Globus pallidus (tissue), 1 donor: ENCODE measurements at places on chromosomes 6 and 20.

GRCh38 chr20:13494019-13494418 lies 144.7 kb downstream of the TASP1 start:
- DNase-seq = no peak

- no peak for DNase-seq
Observed at GRCh38 chr20:14997791-14998190, 660.4 kb upstream of the FLRT3 start.

DNA sequence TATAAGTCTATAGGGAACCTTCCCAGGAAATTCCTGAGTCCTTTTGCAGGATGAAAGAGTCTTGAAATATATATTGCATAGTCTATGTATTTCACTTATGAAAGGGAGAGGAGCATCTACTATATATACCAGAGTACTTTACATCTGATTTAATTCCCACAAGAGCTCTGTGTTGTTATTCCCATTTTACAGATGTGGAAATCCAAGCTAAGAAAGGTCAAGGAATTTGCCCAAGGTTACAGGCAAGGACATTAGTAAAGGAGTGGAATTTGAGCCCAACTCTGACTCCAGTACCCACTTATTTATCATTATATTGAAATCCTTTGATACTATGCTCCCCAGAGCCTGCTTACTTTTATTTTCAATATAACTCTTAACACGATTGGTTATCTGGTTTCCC lies 2.6 kb downstream of the SESN1 start:
- DNase-seq = no peak

DNA sequence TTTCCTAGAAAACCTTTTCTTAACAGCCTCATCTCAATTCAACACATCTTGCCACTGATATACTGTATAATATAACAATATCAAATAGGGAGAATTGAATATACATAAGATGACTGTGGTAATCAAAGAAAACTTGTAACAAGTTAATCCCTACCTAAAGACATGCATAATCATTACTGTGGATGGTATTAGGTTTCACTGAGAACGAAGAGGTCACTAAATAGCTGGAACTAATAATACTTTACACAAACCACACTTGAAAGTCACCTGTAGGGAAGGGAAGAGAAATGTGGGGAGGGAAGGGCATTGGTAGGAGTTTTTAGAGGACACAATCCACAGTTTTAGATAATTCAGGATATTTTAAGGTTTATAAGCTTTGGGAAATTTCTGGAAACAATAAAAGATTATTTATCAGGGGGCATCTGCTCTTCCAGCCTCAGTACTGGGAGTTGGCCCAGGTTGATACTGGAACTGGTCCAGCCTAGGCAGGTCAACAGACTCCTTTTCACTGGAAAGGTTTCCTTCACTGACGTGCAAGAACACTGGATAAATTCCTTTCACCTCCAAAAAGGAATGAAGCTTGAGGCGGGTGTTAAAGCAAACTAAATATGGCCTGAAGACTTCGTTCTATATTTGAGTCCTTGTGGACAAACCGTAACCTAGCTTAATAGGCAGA lies 44.0 kb downstream of the MAP7 start:
- no peak for DNase-seq

- no peak for DNase-seq
Observed at GRCh38 chr6:130895516-130895915, 68.3 kb downstream of the SMLR1 start.

- no peak for DNase-seq
Observed at GRCh38 chr6:22036275-22036674, 260.6 kb downstream of the PRL start.

- no peak for DNase-seq
Observed at GRCh38 chr6:105495515-105495914, 92.6 kb upstream of the PREP start.

DNA sequence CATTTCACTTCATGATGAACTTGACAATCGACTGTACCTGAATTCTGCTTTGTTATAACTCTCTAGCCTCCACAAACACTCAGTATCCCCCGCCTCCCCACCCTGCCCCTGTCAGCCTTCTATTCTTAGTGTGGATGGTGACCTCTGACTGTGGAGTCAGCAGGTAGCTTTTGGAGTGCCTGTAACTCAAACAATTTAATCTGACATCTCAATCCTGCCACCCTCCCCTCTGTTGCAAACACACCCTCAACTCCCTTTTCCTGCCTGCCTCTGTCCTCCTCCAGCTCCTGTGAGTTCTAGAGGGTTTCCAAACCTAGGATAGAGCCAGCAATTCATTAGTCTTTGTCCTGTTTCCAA lies 20.3 kb downstream of the DAAM2 start:
- DNase-seq = no peak

DNA sequence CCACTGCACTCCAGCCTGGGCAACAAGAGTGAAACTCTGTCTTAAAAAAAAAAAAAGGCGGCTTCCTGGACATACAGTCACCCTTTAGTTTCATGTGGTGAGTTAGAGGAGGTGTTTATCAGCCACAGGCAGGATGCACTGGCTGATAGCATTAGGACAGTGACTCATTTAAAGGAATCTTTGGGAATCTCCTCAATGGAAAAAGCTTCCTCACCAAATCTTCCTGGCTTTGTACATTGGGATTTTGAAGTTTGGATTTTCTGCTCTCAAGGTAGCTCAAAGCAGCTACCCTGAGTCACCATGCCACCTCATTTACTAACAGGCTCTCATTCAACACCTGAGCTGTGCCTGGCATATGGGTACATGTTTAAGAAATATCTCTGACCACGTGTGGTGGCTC lies 20.2 kb downstream of the PRPH2 start:
- no peak for DNase-seq

GRCh38 chr20:53698371-53698978 lies 104.8 kb upstream of the ZNF217 start:
- DNase-seq = no peak

DNA sequence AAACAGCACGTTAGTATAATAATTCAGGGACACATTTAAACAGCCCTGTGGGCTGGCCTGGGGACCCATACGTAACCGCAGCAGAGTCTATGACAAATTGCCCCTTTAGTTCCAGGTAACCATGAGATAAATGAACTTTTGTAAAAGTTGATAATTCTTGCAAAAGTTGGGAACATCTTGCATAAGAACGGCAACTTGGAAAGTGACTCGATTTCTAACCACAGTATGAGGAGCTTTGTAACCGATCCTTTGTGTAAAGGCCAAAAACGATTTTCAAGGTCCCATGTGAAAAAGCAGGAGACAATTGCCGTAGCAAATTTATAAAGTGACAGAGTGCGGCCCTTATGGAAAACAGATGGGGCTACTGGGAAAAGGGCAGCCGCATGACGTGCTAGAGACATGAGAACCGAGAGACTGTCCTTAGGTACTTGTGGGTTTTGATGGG lies 81.6 kb downstream of the PSMG4 start:
- no peak for DNase-seq

- no peak for DNase-seq
Observed at GRCh38 chr6:57190140-57190539, 18.0 kb downstream of the BAG2 start.

DNA sequence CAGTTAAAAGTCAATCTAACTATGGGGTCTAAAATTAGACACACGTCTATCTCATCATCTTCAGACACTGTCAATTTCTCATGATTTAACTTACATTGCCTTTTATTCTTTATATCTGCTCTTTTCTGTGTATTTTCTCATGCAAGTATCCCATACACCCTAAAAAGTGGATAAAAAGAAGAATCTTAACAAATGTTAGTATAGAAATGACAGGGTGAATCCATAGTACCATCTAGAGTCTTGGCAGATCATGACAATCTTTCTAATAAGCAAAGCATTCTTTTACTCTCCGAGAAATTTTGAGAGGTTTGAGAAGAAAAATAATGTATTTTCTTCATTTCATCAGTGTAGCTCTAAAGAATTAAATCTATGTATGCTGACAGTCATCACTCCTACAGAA lies 382.7 kb downstream of the C6orf118 start:
- DNase-seq = peak; percentile 43

- DNase-seq = no peak
Observed at GRCh38 chr6:56821005-56821432, 133.9 kb upstream of the BEND6 start.

- no peak for DNase-seq
Observed at GRCh38 chr20:14896569-14896968, 559.2 kb upstream of the FLRT3 start.

DNA sequence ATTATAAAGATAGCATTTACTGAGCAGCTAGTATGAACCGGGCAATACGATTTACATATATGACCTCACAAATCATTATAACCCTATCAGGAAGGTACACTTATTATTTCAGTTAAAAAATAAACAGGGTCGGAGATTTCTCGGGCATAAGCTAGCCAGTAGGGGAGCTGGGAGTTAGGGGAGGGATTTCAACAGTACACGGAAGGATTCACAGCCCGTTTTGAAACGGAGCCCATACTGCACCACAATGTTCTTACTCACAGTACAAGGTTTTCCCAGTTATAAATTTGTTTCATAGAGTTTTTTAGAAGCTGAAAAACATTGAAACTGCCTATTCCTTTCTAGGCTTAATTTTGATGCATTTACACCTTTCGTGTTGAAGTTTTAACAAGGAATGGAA lies 607.1 kb downstream of the HDGFL1 start:
- no peak for DNase-seq

GRCh38 chr6:44456070-44456965 lies 68.8 kb downstream of the CDC5L start:
- DNase-seq = no peak

DNA sequence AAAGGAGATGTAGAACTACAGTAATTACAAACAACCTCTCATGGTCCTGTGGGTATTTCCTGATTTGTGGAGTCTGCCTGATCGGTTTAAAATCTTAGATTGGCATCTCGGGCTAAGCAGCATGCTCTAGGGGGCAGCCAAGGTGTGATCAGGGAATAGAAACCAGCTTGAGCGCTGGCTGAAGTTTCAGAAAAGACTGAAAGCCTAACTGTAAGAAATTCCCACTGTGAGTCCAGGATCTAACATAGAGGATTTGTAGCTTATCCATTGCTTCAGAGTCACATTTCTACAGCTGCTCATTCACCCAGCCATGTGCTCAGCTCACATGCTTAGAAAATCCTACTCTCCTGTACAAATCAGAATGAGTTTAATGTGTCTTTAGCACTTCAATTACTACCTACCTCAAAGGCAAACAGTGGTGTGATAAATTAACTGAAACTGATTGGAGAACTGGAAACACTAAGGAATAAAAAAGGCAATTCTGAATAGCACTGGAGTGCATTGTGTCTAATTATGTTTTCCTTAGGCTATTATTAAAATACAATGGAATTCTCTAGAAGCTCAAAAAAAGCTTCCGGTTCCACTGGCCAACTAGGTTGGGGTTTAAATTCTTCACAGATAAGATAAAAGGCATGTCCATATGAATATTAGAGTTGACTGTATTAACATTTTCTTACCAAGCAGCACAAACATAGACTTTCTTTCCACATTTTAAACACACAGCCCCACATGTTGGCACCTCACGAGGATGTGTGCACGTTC lies 73.8 kb upstream of the MPC1 start:
- no peak for DNase-seq

- no peak for DNase-seq
Observed at GRCh38 chr20:51763965-51764602, 4.1 kb downstream of the ATP9A start.

DNA sequence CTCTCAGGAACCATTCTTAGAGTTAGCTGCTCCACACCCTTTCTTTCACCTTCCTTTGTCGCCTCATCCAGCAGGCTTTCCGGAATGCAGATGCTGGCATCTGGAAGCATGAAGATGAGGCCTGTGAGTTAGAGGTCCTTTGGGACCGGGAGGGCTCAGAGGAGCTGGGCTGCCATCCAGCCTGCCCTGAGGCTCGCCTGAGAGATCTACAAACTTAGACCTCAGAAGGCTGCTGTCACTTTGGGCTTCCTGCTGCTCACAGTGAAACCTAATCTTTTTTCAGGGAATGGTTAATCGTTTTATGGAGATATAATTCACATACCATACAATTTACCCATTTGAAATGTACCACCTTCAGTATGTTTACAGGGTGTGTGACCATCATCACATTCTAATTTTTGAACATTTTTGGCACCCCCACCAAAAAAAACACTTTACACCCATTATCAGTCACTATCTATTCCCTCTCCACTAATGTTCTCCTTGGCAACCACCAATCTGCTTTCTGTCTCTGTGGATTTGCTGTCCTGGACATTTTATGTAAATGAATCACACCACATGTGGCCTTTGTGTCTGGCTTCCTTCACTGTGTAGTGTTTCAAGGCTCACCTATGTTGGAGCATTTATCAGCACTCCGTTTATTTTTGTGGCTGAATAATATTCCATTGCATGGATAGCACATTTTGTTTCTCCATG lies 20.0 kb upstream of the MPC1 start:
- DNase-seq = no peak

DNA sequence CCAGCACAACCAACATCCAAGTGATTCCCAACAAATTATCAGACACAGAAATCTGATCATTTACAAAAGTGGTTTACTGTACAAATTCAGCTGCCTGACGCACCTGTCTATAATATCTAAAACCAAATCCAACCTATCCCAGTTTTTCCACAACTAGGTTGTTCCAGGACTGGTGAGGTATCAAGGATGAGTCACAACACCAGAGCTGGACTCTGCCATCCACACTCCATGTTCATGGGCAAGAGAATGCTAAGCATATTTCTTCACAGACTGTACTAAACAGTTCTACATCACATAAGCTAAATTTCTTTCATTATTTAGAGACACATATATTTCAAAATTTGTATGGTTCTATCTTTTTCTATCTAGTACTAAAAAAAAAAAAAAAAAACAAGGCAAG lies 141.6 kb downstream of the BTBD9 start:
- DNase-seq = no peak

DNA sequence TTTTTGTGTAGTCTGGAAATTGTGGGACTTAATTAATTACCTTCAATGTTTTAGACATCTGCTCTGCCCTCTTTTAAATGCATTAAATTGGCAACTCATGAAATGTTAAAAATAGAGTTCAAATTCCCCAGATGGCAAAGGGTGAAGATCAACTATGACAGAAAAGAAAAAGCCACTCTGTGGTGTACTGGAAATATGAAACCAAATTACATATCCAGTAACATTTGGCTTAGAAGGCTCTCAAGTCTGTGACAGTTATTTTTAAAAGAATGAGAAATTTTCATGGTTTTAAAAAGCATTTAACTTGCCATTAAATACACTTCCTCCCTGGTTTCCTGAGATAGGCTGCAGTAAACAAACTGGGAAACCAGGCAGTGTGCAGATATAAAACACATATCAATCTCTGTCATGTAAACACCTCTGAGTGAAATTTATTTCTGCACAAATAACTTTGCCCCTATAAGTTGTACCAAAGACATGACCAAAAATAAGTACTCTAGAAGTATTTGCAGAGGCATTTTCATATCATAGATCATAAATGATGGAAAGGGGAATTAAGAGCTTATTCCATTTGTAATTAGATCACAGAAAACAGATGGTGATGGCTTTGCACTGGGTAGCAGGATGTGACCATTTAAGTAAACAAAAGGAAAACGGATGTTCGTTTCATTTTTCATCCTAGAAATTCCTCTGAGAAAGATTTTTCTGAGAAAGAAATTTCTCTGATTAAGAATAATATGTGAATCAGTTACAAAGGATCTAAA lies 360.1 kb downstream of the SAMD5 start:
- DNase-seq = no peak

- DNase-seq = no peak
Observed at GRCh38 chr6:104423691-104424090, 436.0 kb downstream of the HACE1 start.
